Stimulated activated CD4-positive, alpha-beta T cell treated with anti-CD3 and anti-CD28 coated beads, Interleukin-15, amount 100 ng/mL, for 1 hour (primary cell): ENCODE measurements at places on chromosomes 4 and X.

DNA sequence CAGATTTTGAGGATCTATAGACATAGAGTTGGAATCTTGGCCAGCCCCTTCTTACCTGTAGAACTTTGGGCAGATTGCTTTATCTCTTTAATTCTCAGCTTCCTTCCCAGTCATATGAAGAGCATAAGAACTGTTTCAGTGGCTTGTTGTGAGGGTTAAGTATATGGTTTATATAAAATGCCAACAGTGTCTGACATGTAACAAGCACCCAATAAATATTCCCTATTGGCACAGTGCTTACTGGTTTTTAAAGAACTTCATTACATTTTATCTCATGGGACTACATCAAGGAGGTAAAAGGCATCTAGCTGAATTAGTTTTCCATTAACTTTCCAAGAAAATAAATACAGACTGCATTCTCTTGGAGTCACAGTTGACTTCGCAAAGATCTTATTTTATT, 106.7 kb upstream of the LIMCH1 start:
- no peak for DNase-seq

DNA sequence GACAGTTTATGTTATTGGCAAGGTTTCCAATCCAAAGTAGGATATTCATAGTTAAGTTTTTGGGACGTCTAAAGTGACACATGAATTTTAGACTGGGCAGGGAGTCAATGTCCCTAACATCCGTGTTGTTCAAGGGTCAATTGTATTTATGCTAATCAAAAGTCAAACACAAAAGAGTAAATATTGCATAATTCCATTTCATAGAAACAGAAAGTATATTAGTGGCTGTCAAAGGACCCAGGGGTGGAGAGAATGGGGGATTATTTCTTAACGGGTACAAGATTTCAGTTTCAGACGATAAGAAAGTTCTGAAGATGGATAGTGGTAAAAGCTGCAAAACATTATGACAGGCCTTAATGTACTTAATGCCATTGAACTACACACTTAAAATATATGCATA, 971.8 kb upstream of the AGA start:
- DNase-seq = no peak

- DNase-seq = no peak
These were observed 992.9 kb upstream of the PABPC4L start for GRCh38 chr4:135194477-135194876.

- no peak for DNase-seq
These were observed 87.2 kb upstream of the MYOZ2 start for GRCh38 chr4:119048446-119048845.

DNA sequence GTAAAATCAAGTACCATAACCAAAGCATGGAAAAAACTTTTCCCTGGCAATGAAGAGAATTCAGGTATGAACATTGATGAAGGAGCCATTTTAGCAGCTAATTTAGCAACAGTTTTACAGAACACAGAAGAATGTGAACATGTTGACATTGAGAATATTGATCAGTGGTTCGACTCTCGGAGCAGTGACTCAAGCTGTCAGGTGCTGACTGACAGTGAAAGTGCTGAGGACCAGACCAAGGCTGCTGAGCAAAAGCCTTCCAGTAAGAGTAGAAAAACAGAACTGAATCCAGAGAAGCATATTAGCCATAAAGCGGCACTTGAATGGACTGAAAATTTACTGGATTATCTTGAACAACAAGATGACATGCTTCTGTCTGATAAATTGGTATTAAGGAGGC, 2.8 kb downstream of the TIGD2 start:
- DNase-seq = no peak

DNA sequence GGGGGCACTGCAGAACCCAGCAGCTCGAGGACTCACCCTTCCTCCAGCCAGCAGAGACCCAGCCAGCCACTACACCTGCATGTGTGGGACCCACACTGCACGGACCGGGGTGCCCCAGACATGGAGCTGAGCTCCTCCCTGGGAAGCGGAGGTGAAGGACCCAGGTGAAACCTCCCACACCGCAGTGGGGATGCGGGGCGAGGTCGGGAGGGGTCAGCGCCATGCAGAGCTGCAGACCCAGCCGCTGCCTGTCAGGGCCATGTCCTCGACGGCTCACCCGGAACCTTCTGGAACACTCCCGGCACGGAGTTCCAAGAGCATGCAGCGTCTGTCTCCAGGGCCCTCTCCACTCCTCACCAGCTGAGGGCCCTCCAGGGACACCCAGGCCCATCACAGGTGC, 42.6 kb downstream of the GAK start:
- DNase-seq = no peak

DNA sequence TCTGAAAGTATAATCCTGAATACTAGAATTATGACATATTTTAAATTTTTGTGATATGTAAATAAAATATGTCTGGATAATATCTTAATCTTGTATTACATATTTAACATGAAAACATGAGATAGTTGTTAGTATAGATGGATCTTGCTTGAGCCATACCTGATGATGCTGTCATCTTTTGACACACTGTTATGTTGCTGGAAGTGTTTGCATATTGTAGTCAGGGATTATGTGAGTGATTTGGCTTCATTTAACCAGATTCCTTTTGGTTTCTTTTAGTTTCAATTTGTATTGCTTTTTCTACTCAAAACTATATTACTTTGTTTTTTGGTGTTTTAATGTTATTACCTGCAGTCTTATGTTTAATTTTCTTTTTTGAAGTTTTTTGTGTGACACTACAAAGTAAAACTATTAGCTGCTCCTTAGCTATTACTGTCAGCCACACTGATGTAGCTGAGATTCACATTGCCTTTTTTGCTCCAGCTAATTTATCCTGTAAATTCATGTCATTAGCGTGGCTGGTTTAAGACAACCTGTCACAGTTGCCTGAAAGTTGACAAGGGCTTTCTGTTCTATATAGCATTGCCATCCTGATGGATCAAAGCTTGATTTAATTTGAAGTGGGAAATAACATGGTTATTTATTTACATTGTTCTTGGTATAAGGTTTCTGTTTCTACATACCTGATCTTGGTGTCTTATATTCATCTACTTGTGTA, 33.7 kb downstream of the METAP1 start:
- DNase-seq = no peak

- DNase-seq = no peak
These were observed 1.9 kb downstream of the GPC4 start for GRCh38 chrX:133413218-133413925.

GRCh38 chrX:7147413-7147977, at the start of gene STS:
STS (plus strand) TSS chrX:7147712; CDS start chrX:7253200, 105,488 bp downstream.
- no peak for DNase-seq

- no peak for DNase-seq
These were observed 740.6 kb upstream of the FAM241A start for GRCh38 chr4:111404673-111405072.

DNA sequence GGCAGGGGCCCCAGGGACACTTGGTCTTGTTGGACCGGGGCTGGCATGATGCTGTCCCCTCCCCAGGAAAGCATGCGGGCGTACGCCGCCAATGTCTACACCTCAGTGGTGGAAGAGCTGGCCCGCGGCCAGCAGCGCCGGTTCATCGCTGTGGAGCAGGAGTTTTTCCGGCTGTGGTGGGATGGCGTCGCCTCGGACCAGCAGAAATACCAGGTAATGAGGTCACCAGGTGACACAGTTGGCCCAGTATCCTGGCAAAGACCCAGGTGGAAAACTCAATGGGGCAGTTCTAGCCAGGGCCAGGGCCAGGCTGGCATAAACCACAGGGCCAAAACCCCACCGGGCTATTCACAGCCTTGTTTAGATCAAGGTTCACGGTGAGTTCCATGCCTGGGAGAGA, 1.5 kb downstream of the MAN2B2 start:
- no peak for DNase-seq

DNA sequence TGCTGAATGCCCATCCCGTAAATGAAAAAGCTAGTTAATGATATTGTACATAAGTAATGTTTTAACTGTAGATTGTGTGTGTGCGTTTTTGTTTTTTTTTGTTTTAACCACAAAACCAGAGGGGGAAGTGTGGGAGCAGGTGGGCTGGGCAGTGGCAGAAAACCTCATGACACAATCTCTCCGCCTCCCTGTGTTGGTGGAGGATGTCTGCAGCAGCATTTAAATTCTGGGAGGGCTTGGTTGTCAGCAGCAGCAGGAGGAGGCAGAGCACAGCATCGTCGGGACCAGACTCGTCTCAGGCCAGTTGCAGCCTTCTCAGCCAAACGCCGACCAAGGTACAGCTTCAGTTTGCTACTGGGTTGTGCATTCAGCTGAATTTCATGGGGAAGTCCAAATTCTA, at the start of gene SPP1:
Gene SPP1, plus strand, starts transcription at position 249 of the 400 bp plus-strand sequence. CDS start 1,182 bp downstream, outside the sequence.
- no peak for DNase-seq

DNA sequence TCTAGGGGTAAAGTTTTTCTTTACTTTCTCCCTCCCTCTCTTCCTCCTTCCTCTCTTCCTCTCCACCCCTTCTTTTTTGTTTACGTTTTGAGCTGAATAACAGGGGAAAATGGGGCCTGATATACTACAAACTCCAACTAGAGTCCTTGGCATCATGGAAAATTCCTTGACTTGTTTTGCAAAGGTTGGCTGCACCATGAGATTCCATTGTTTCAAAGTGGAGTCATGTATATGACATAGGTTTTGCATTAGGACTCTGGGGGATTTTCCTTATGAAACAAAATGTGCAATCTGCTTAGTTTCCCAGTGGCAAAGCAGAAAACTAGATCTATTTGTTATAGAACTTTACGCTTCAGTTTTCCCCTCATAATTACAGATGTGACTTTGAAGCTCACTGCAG, 233.5 kb upstream of the PGRMC2 start:
- no peak for DNase-seq

GRCh38 chrX:41670112-41670511, 18.7 kb upstream of the GPR34 start:
- no peak for DNase-seq

DNA sequence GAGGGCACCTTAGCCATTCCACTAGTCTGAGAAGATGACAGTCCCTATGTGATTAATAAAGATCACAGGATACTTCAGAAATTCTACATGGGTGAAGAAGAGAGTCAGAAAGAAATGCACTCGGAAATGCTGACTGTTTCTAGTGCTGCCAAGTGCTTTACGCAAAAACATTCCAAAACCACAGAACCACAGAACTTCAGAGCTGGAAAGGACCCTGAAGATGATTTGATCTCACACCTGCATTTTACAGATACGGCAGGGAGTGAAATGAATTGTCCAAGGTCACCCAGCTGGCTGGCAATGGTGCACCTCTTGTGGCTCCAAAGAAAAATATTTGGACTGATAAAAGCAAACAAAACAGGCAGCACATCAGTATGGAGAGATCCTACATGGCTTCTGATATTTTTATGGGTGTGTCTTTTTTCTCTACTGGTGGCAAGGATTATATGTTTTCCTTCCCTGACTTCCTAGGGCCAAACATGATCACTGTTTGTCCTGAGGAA, 115.9 kb downstream of the MAML3 start:
- no peak for DNase-seq

DNA sequence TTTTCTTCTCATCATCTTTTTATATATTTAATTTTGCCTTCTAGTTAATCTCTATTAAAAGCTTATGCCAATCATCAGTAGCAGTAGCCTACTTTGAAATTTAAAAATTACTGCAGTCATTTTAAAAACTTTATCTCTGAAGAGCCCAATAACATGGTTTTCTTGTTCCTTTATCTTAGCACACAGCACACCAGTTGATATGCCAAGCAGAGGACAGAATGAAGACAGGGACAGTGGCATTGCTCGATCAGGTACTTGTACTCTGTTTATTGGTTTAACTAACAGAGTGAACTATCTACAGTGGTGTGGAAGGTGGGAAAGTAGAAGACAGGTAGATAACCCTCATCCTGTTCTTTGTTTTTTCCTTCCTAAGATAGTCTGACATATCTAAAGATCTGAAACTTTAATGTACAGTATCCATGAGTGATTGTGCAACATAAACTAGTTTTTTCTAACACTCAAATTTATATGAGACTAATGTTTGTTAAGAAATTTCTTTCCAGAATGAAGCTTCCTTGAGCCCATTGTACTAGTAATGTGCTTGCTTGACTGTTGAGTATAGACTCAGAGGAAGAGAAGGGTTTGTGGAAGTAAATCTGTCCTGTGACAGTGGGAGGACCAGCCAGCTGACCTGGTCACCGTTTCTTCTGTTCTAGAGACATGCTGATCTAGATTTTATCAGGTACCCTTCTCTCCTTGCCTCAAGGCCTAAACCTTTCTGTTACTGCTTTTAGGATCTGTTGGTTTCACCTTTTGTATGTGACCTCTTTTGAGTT, 66.6 kb downstream of the FNIP2 start:
- DNase-seq = no peak

DNA sequence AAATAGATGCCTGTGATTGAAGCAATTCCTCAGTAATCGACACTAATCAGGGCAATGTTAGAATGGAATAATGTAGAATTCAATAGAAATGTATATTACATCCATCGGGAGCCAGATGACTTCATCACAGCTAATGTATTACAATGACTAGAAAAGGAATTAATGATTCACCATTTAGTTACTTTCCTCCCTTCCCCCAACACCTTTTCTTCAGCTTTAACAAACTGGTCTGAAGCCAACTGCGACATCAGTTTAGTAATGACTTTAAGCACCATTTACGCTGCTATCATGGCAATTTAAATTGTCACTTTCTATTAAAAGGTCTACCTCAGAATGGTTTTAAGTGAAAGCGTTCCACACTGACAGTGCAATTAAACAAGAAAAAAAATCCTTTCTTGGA, 45.1 kb downstream of the SUPT20HL2 start:
- DNase-seq = no peak

DNA sequence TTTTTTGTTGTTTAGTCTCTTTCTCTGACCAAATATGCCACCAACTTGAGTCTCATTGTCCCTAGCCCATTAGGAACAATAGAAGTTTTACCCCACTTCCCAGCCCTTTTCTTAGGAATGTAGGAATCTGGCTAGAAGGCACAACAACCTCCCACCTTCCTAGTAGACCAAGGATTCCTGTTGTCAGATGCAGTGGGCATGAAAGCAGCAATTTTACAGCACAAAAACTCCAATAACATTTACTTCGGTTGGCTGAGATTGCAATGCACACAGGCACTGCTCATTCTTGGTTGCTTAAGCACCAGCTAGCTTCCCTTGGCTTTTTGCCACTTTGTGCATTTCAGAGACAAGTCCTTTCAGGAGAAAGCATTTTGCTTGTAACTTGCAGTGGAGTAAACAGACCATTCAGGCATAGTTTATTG, 312.8 kb downstream of the TENM3 start:
- DNase-seq = no peak

GRCh38 chrX:6985537-6985936, 162.0 kb upstream of the STS start:
- DNase-seq = no peak

DNA sequence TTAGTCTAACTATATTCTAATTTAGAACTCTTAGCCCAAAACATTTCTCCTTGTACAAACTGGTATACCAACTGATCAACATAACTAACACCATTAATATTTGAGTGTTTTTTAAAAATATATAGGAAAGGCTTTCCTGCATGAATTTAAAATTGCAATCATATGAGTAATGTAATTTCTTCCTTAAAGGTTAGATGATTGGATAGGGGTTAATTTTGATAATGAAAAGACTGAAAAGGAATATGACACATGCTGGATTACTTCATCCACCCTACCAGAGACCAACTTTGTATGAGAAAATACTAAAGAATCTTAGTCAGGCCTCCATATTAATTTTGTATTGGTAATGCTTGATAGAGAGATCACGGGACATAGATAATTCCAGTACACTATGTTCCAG, 25.1 kb upstream of the PLS3 start:
- no peak for DNase-seq
